Epithelial cell of umbilical artery (primary cell): ENCODE measurements at places on chromosomes 1 and 21. TPM values are rescaled to one million over a fixed set of nuclear protein-coding genes. Genes with fewer than 3 reads are reported as not detected.

CASZ1 gene
- 0.65 and 1.7 TPM in 2 replicates for total RNA-seq

LCE1A gene
- total RNA-seq = not detected in 2 replicates

CAPN9 gene
- total RNA-seq = not detected in 2 replicates

SERPINC1 gene
- not detected in 2 replicates for total RNA-seq

SOAT1 gene
- 11.7 and 24.5 TPM in 2 replicates for total RNA-seq

LRRC53 gene
- not detected in 2 replicates for total RNA-seq

MANEAL gene
- total RNA-seq = 0.32 TPM in 1 of 2 replicates, not detected in the other

FMO2 gene
- total RNA-seq = not detected in 2 replicates

CDC42SE1 gene
- 67.6 and 76.9 TPM in 2 replicates for total RNA-seq

CLSTN1 gene
- total RNA-seq = 59.4 and 66.1 TPM in 2 replicates

GBP5 gene
- total RNA-seq = 0.15 and 0.32 TPM in 2 replicates

TNFAIP8L2 gene
- total RNA-seq = not detected in 2 replicates

GREM2 gene
- not detected in 2 replicates for total RNA-seq

IL20 gene
- total RNA-seq = not detected in 2 replicates

KIAA1614 gene
- 1.8 and 2.6 TPM in 2 replicates for total RNA-seq

KIAA0040 gene
- 9.3 and 21.4 TPM in 2 replicates for total RNA-seq

MAEL gene
- 0.32 TPM in 1 of 2 replicates, not detected in the other for total RNA-seq

BACE2 gene
- total RNA-seq = 124 and 149 TPM in 2 replicates

CFAP74 gene
- total RNA-seq = not detected in 2 replicates

ZNF669 gene
- total RNA-seq = 12.0 and 13.5 TPM in 2 replicates

AMY1A gene
- total RNA-seq = not detected in 2 replicates

C1orf87 gene
- not detected in 2 replicates for total RNA-seq

FAM163A gene
- total RNA-seq = under 0.01 TPM in 2 replicates

MNDA gene
- total RNA-seq = not detected in 2 replicates

HIVEP3 gene
- total RNA-seq = 0.61 and 1.6 TPM in 2 replicates

USH2A gene
- total RNA-seq = not detected in 2 replicates

HSD3B2 gene
- not detected in 2 replicates for total RNA-seq

GUCA2B gene
- total RNA-seq = not detected in 2 replicates

PGBD5 gene
- total RNA-seq = under 0.01 TPM in 1 of 2 replicates, not detected in the other

SYCP1 gene
- not detected in 2 replicates for total RNA-seq

CTSS gene
- 31.9 and 37.0 TPM in 2 replicates for total RNA-seq

PGLYRP4 gene
- total RNA-seq = not detected in 2 replicates

HES3 gene
- not detected in 2 replicates for total RNA-seq

AVPR1B gene
- not detected in 2 replicates for total RNA-seq

PCP4 gene
- not detected in 2 replicates for total RNA-seq

ARHGEF10L gene
- 5.6 and 5.8 TPM in 2 replicates for total RNA-seq

PROK1 gene
- total RNA-seq = not detected in 2 replicates

FLG2 gene
- under 0.01 TPM in 1 of 2 replicates, not detected in the other for total RNA-seq

HUNK gene
- total RNA-seq = not detected in 2 replicates

ATP1A2 gene
- total RNA-seq = not detected in 2 replicates

ADGRB2 gene
- 1.1 and 1.9 TPM in 2 replicates for total RNA-seq

JMJD4 gene
- 33.1 and 33.4 TPM in 2 replicates for total RNA-seq

CD1B gene
- total RNA-seq = not detected in 2 replicates
